ENCODE measurements at places on chromosomes 2 and 18.

DNA sequence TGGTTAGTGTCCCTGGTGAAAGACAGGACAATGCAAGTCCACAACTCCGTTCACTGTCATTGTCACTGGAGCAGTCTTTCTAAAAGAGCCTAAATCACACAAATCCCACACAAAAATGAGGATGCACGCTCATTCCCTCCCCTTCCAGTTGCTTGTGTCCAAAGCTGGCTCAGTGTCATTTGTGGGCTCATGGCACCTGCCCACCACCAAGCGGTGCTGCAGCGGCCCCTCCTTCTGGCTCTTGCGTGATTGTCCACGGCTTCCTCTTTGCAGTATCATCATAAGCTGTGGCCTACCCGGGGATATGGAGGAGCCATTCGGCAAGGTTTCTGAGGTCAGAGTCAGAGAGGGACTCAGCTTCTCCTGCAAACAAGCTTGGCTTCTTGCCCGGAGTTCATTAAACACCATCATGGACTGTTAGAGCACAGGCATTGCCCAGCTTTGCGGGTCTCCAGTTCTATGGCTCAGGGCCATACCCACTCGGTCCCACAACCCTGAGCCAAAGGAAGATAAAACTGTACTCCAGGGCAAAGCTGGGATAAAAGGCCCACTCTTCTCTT is 179.4 kb upstream of the AGAP1 start:
- DNase-seq = no peak

GRCh38 chr18:11165952-11166351 is 16.6 kb upstream of the PIEZO2 start:
- no peak for DNase-seq

- DNase-seq = no peak
These were observed 49.1 kb downstream of the MYO7B start for GRCh38 chr2:127584516-127585033.

DNA sequence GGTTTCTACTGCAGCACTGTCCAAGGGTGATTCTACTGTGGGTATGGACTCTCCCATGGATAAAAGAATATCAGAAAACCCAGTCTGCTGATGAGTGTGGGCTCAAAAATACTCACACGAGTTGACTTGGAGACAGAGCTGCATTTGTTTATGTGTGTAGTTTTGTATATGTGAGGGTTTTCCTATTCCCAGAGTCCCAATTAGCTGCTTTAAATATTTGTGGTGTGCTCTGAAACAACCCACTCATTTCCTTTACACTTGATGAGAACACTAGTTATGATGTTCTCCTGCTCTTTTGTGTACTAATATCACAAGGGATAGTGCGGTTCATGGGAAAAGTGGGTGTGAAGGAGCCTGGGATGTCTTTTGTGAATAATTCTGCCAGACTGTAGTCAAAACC is 337.3 kb downstream of the PLCL1 start:
- no peak for DNase-seq

DNA sequence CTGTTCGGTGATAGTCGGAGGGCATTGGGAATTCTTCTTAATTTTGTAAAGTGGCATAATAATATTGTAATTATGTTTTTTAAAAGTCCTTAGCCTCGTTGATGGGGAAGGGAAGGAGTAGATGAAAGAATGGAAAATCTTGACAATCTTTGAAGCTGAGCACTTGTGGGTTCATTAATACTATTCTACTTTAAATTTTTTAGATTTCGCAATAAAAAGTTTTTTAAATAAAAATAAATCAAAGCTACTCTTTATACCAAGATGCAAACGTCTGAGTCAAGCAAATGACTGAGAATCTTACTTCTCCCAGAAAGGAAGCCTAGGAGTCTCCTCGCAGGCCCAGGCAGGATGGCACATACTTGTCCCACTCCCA is 98.5 kb upstream of the GPR45 start:
- no peak for DNase-seq

GRCh38 chr2:101559551-101559950 is 84.6 kb upstream of the RFX8 start:
- no peak for DNase-seq

GRCh38 chr2:231469583-231469950 is 5.3 kb upstream of the NCL start:
- DNase-seq = no peak

DNA sequence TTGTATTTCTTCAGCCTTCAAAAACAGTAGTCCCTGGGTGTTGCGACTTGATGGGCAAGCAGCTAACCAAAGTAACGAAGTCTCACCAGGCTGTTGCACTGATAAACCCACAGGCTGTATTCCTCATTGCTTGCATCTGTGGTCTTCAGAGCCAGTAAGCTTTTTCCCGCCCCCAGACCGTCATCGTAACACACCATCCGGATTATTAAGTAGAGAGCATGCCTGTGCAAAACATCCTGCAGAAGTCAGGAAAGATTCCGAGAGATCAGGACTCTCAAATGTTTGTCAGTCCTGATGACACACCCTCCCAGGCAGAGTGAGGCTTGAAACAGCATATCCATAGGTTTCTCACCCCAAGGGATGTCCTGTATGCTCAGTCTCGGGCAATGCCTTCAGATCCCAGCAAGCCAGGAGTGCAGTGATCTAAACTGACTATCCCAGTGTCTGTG is 15.9 kb downstream of the ITGB1BP1 start:
- no peak for DNase-seq

- no peak for DNase-seq
These were observed 15.3 kb downstream of the THNSL2 start for GRCh38 chr2:88185480-88185879.

- DNase-seq = no peak
These were observed 8.9 kb downstream of the GTF3C2 start for GRCh38 chr2:27347641-27348040.

DNA sequence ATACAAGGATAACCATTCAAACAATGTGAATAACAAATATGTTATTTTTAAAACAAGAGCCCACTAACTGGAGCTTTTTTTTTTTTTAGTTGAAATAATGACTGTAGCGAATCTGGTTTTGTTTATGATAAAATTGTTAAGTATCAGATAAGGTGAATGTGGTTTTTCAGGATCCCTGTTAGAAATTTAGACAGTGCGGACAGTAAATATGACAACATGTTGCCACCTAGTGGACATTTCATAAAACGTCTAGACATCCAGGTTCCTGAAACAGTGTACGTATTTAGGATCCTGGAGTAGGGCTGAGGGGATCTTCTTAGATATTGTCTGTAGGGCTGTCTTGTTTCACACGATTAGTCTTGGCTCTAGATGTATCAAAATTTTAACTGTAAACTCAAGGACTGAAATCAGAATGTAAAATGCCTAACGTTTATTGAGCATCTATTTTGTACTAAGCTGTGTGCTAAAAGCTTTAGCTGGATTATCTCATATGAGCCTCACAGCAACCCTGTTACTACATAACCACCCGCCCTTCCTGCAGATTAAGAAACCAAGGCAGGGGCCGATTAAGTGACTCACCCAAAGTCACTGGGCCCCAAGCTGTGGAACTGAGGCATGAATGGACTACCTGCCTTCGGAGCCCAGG is 23.9 kb upstream of the CCDC68 start:
- DNase-seq = no peak

DNA sequence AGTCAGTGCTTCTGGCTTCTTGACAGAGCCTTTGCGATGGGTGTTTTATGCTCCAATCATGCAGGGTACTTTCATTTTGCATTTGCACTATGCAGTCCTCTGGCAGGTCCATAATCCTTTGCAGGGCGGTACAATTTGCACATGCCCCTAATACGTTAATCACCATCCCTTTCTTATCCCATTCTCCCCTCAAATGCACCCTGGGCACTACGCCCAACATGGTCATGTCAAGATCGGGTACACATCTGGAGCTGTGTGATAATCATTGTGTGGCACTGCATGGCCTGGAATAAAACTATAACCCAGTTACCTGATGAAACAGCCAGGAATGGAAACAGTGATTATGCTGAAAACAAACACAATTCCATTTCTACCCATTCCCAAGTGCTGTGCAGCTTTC is 27.7 kb downstream of the LOXHD1 start:
- DNase-seq = no peak

- DNase-seq = no peak
These were observed 81.5 kb upstream of the STON1 start for GRCh38 chr2:48448274-48449061.

GRCh38 chr2:128307595-128307994 is 11.1 kb downstream of the HS6ST1 start:
- no peak for DNase-seq

DNA sequence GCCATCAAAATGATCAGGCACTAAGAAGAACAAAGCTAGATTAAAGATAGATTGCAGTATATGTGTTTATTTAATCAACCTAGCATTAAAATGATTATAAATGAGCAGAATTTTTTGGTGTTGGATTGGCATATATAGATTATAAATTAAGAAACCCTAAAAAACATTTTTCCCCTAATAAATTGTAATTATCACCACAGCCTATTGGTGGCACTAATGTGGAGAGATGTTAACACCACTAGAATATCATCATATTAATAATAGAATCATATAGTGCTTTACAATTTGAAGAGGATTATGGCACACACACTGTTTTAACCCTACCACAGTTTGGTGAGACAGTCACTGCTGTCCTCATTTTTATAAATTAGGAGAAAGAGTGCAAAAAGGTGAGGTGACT is 112.4 kb upstream of the RND3 start:
- DNase-seq = no peak

DNA sequence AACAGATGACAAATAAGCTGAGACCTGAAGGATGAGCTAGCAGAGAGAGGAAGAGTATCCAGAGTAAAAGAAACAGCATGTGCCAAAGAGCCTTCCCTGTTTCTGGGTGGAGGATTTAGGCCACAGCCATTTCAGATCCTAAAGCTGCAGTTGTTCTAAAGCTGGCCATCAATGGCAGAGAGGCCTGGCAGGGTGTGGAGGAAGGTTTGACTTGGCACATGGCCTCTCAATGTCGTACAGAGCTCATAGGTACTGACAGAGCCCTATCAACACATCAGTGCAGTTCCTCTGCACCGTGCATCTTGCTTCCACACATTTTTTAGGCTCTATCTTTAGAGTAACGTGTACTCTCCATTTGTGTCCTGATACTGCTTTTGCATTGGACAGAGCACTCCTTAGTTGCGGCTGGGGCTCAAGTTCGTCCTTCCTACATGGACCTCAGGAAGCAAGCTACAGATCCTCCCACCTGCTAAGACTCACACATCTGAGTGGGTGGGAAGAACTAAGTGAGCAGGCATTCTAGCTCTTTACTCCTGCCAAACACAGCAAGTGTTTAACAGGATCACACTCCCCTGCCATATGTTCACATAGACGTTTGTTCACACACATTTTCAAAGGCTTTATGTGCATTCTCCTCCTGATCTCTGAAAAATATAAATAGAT is 3.0 kb upstream of the CHMP3 start:
- no peak for DNase-seq

DNA sequence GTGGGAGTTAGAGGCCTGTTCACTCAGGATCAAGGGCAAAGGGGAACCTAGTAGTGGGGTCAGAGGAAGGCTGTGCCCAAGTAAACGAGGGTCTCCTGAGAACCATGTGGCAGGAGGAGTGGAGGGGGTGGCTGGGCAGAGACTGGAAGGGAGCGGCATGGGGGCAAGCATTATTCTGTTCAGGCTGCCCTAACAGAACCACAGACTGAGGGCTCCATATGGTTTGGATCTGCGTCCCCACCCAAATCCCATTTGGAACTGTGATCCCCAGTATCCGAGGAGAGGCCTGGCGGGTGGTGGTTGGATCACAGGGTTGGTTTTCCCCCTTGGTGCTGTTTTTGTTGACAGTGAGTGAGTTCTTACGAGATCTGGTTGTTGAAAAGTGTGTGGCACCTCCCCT is 287.0 kb downstream of the PHLPP1 start:
- DNase-seq = no peak

GRCh38 chr2:172607379-172607928 is 51.6 kb downstream of the PDK1 start:
- DNase-seq = no peak

- no peak for DNase-seq
These were observed 76.9 kb upstream of the UNC80 start for GRCh38 chr2:209694748-209695147.

DNA sequence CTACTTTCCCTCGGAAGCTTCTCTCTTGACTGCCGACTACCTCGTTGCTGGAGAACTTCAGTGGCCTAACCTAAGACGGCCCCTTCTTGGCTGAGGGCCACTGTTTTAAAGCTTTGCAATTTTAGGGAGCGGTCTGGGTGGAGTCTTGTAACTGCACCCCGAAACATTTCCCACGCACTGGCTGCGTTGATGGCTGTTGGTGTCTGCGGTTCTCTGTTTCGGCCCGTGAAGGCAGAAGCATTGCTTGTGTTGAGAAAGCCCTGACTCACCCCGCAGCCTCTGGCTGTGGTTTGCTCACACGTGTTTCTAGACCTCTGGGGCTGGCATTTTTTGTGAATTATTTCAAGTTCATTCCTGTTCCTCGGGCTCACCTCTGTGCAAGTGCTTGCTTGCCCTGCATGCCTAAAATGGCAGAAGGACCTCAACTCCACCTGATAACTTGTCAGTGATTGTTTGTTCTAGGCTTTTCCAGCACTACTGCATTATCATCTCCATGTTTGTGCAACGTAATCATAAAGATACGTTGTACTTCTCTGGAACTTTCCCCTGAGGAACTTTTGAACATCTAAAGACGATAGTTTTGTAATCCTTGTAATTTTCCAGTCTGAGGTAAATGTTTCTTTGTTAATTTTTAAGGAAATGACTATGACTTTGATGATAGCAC is 94.2 kb upstream of the DLX2 start:
- DNase-seq = peak; percentile 11
